ENCODE measurements at places on chromosomes 6 and 20.

- no peak for DNase-seq
Observed at GRCh38 chr20:48416002-48416401, 411.8 kb downstream of the PREX1 start.

- DNase-seq: no peak
Observed at GRCh38 chr20:18663932-18664331, 76.1 kb downstream of the DTD1 start.

DNA sequence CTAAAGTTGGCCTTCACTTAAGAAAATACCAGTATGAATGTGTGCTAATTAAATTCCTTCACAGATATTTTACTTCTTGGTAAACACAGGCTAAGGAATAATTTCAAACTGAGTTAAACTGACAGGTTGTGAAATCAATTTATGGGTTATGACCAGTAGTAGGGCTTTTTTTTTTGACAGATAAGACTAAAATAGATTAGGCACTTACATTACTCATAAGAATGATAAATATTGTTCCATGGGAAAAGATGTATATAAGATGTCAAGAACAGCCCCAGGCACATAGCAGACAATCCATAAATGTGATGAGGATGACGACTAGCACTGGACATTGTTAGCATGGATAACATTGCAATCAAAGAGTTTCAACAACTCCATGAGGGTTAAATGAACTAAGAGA lies 22.9 kb downstream of the NT5E start:
- DNase-seq: no peak

- peak; percentile 38 for DNase-seq
Observed at GRCh38 chr6:509676-510075, 118.1 kb downstream of the IRF4 start.

DNA sequence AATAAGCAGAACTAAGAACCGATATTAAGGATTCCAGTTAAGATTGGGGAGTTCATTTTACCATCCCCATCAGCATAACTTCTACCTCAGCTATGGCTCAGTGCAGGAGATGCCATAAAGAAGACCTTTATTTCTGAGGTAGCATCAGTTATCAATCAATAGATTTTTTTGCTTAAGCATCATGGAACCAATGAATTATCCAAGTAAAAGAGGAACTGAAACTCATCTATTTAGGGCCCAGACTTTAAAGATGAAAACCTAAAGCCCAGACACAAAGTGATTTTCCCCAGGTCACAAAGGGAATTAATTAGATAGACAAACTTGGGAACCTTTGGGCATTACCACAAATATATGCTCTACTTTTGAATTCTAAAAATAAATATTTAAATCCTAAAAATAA lies 59.2 kb upstream of the TINAG start:
- no peak for DNase-seq

- DNase-seq: peak; percentile 74
Observed at GRCh38 chr6:89034586-89035251, 45.8 kb upstream of the PNRC1 start.

DNA sequence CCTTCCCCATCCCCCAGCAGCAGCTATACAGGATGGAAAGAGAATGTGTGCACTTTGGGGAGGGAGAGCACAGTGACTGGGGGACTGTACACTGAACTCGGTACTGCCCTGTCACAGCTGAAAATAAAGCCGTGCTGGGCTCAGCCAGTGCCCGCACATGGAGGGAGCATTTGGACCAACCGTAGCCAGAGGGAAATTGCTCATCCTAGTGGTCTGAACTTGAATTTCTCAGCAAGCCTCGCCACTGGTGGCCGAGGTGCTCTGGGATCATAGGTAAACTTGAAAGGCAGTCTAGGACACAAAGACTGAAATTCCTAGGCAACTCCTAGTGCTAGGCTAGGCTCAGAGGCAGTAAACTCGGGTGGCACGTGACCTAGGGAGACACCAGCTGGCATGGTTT lies 61.0 kb downstream of the DZANK1 start:
- DNase-seq: no peak

DNA sequence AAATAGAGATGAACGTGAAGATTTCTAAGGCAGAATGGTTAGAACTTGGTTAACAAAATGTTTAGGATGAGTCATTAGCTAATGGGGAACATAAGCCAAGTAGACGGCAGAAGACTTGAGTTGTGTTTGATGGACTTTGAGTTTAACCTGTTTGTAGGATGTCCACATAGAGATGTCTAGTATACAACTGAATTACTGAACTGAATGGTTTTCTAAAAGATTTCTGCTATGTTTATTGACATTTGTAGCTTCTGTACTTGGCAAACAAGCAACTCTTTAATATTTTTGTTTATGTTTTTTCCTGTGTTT lies 54.5 kb upstream of the DYNLRB1 start:
- DNase-seq: no peak

DNA sequence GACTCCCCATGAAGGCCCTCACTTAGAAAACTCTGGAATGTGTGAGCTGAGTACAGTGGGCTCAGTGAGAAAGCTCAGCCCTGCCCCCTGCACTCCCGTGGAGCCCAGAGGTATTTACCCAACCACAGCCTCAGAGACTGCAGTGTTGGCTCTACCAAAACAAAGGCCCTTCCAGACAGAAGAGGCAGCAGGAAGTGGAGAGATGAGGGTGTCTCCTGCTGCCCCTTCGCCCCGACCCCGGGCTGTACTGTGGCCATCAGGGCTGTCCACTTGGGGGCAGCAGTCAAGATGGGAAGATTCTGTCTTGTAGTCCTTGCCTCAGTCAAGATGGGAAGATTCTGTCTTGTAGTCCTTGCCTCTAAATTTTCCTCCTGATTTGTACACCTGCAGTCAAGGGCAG lies 341.3 kb downstream of the TAF4 start:
- DNase-seq: no peak

DNA sequence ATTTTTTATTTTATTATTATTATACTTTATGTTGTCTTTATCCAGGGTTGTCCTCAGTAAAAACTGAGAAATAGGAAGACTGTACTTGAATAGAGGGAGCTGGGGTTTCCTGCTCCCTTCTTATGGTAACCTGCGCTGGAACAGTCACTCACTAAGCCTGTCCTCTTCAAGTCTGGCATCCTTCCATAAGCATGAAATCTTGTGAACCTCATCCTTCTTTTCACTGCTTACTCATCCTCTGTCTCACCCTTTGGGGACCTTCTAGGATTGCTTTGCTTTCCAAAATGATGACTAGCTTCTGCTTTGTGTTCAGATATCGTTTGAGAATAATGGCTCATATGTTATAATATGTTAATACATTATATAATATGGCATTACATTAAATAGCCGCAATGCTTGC lies 90.6 kb downstream of the C6orf118 start:
- no peak for DNase-seq

All from CD4-positive, alpha-beta T cell treated with Interleukin-4 for 1 hour (primary cell).